ENCODE measurements at places on chromosomes 13 and 19.
A peak's percentile ranks its signal among the peaks of the same experiment; 100 is the strongest.

- no peak for DNase-seq
These were observed 21.0 kb upstream of the UFM1 start for GRCh38 chr13:38328699-38329098.

GRCh38 chr19:29674374-29675119, 9.3 kb downstream of the PLEKHF1 start:
- DNase-seq, result no peak

- no peak for DNase-seq
These were observed 14.5 kb upstream of the DCT start for GRCh38 chr13:94494026-94494425.

- no peak for DNase-seq
These were observed 75.5 kb downstream of the OLFM4 start for GRCh38 chr13:53104136-53104535.

DNA sequence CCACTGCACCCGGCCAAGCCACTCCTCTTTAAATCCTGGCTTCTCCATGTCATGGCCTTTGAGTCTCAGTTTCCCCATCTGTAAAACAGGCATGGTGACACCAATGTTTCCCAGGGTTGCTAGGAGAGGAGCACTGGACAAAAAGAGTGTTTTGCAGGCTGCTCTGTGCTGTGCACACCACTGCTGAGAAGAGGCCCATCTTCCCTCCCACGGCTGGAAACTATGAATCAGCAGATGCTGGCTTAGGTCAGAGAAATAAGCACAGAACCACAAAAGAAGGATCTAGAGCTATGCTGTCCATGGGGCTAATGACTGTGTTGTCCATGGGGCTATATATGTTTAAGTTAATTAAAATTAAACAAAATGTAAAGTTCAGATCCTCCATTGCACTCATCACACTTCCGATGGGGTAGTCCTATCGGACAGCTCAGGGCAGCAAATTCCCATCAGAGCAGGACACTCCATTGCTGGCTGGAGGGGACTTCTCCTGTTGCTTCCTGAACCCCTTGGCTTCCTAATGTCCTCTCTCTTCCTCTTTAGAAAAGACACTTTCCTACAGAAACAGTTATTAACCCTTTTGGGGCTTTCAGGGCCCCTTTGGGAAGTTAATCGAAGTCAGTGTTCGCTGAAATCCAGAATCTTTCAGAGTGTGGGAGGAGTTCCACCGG, 37.1 kb downstream of the TSHZ3 start:
- DNase-seq, result no peak

GRCh38 chr19:23817519-23817918, 58.8 kb upstream of the ZNF681 start:
- DNase-seq, result peak; percentile 26

DNA sequence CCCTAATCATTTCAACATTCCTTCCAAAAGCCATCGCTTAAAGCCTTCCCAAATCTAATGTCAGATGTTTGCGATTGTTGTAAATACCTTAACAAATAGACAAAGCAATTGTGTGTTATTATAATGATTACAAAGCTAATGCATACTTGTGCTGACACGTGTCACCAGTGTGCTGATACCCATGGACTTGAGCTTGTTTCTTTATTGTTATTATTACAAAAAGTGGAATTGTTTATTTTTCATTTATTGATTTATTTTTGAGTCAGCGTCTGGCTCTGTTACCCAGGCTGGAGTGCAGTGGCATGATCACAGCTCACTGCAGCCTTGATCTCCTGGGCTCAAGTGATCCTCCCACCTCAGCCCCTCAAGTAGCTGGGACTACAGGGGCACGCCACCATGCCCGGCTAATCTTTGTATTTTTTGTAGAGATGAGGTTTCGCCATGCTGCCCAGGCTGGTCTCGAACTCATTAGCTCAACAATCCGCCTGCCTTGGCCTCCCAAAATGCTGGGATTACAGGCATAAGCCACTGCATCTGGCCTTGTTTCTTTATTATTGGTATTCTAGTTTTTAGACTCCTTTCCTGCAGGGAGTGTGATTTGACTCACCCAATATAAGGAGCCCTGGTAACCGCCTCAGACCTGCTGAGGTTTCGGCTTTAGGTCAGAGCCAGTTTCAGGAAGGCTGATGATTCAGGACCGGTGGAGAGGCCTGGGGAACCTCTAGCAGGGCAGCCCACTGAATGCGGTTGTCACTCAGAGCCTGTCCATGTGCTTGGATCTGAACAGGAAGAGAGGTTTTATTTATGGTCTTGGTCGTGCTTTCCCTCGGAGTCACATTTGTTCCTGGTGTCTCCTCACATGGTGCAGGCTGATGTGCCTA, 2.1 kb upstream of the FBXO17 start:
- DNase-seq, result no peak

DNA sequence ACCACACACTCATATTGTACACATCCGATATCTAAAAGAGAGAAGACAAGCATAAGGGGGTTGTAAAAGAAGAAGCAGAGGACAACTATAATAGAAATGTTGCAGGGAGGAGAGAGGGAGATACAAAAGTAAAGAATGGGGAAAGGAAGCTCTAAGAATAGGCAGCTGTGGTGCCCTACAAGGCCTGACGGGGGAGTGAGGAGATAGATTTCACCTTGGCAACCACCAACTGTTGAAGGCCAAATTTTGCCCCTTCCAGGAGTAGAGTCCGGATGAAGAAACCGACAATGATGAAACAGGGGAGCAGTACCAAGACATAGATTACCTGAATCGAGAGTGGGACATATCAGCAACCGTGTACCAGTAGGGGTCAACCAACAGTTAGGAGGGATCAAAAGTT, 15.9 kb downstream of the SLC6A16 start:
- DNase-seq, result no peak

GRCh38 chr13:21686751-21687391, 16.0 kb downstream of the FGF9 start:
- DNase-seq, result no peak

DNA sequence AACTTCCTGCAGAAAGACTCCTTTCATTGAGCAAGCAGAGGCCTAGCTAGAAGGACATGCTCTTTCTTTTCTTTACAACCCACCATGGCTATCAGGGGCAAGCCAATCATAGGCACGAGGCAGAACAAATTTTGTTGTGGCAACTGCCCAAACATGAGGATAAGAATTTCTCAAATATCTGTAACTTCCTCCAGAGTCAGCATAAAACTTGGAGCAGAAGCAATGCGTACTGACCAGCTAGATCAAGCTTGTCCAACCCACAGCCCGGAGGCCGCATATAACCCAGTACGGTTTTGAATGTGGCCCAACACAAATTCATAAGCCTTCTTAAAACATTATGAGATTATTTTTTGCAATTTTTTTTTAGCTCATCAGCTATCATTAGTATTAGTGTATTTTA, 87.0 kb upstream of the SOX21 start:
- DNase-seq, result no peak

- no peak for DNase-seq
These were observed 84.0 kb downstream of the GPC5 start for GRCh38 chr13:91482427-91482826.

GRCh38 chr19:38974624-38975213, 823 bp downstream of the FBXO17 start:
- no peak for DNase-seq

DNA sequence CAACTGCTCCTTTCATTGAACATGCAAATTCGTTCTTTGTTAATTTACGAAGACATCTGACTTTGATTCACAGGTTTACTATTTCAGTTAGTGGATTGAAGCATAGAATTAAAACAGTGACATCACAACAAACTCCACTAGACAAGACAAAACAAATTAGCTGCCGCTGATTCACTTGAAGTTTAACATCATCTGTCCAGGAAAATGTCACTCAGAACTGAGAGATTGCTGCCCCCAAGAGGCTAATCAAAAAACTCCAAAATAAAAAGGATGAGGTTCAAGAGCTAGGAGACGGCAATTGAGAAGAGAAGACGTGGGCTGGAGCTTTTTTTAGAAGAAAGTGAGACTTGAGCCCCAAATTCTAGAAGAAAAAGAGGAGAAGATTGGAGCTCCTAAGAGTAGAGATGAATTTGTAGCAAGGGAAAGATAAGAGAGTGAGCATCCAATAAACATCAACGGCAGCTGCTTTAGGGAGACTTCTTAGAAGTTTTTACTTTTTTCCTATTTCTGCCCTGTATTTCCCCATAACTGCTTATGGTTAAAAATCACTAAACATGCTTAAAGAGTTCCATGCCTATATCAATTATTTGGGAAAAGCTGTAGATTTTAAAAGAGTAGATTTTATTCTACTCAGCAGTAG, 40.8 kb upstream of the TPP2 start:
- peak; percentile 5 for DNase-seq

DNA sequence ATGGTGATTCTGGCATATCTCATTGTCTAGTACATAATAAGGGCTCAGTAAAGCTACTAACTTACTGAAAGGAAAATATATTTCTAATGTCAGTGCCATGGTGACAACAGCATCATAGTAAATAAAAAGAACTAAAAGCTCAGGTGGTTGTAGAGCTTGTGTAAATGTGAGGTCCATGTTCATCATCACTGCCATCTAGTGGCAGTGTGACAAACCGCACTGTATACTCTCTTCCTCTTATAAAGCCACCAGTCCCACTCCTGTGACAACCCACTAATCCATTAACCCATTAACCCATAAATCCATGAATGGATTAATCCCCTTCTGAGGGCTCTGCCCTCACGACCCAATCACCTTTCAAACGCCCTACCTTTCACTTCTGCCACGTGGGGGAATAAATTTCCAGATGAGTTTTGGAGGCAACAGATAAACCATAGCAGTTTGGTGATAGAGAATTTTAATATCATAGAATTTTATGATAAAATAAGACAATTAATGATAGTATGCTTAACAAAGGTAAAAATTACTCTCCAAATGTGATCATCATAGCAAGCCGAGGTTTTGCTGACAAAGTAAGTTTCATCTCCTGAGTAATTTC, 160.4 kb upstream of the SGCG start:
- DNase-seq, result peak; percentile 1

DNA sequence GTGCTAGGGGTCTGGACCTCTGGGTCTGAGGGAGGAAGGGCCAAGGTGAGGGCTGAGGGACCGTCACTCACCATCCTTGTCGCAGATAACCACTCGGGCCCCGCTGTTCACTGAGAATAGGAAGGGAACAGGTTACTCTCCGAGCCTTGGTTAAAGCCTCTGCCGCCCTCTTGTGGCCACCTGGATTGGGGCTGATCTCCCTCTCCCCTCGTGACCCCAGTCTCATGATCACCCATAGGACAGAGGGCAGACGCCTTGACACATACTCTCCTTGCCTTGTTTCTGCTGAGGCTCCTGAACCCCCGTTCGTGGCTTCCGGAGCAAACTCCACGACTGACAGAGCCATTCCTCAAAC, 580 bp downstream of the HSD17B14 start:
- DNase-seq, result peak; percentile 92

- no peak for DNase-seq
These were observed 563.1 kb downstream of the EFNB2 start for GRCh38 chr13:105972306-105972721.

DNA sequence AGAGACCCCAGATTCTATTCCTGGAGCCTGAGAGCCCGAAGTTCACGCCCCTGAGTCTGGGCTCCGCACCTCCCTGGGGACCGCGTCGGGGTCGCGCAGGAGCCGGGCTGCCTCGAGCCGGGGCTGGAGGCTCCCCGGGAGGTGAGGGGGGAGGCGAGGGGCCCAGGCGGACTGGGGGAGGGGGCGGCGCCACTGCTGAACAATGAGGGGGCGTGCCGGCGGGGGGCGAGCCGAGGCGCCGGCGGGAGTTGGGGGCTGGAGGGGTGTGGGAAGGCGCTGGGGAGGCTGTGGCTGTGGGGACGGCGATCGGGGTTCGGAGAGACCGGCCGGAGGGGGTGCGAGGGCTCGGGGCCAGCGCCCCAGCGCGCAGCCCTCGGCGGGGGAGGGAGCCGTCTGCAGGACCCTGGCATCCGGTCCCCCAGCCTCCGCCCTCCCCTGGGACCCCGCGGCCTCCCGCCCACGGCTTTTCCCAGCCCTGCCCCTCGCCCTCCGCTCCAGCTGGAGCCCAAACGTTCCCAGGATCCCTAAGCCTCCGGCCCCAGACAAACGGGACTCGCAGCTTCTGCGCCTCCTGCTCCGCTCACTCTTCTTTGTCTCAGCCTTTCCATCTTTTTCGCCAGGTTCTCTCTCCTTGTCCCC, 922 bp downstream of the PLEKHG2 start:
- no peak for DNase-seq

GRCh38 chr13:23472189-23472588, 38.7 kb upstream of the SACS start:
- no peak for DNase-seq

- DNase-seq, result no peak
These were observed 16.1 kb downstream of the KLF5 start for GRCh38 chr13:73074926-73075325.

GRCh38 chr13:22077764-22078163, 406.9 kb downstream of the FGF9 start:
- no peak for DNase-seq

GRCh38 chr13:52447815-52448552, 2.5 kb downstream of the VPS36 start:
- DNase-seq, result no peak

DNA sequence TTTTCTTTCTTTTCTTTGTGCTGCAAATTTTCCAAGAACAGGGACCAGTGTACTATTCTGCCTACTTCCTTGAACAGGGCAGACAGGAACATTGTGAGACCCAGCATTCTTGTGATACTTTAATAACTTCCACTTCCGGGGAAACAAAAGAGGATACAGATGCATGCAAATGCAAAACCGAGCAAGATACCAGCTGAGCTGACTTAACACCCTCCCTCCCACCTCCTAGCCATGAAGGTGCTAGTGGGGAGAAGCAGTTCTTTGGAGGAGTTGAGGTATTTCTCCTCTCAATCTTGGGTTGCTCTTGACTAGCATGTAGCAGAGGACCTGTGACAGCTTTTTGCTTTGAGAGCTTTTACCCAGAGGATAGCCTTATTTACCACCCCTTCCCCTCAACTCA, 111.2 kb downstream of the KLF5 start:
- DNase-seq, result no peak

GRCh38 chr13:65347420-65348030, 1882.6 kb downstream of the PCDH9 start:
- DNase-seq, result no peak

GRCh38 chr13:85549819-85550218, 249.4 kb downstream of the SLITRK6 start:
- no peak for DNase-seq

- DNase-seq, result no peak
These were observed 5.7 kb downstream of the PALM3 start for GRCh38 chr19:14056069-14056666.

GRCh38 chr13:34372581-34372980, 554.6 kb downstream of the RFC3 start:
- DNase-seq, result no peak

DNA sequence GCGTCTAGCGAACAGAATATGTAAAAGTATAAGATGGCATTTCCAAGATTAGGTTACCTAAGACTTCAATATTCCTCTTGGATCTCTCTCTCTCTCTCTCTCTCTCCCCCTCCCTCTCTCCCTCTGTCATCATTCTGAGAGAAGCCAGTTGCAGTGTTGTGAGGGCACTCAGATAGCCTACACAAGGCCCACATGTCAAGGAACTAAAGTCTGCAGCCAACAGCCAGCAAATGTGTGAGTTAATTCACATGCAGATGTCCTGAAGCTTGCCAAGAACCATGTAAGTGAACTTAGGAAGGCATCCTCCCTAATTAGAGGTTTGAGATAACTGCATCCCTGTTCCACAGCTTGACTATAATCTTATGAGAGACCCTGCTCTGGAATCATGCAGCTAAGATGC, 822.9 kb upstream of the PRR20A start:
- no peak for DNase-seq

- DNase-seq, result no peak
These were observed 8.9 kb downstream of the CEBPA start for GRCh38 chr19:33293255-33294057.

GRCh38 chr19:42422092-42422900, 4.9 kb downstream of the LIPE start:
- DNase-seq, result no peak
